Heart right ventricle (tissue), 16 donors: ENCODE measurements at places on chromosomes 13 and 19. TPM values are rescaled to one million over a fixed set of nuclear protein-coding genes. Genes with fewer than 3 reads are reported as not detected.

The NCAN gene
- not detected for total RNA-seq

The ASPDH gene
- not detected for total RNA-seq

The SRRM5 gene
- total RNA-seq: 0.30 TPM

The KIR2DL1 gene
- total RNA-seq: not detected

The FARP1 gene
- 40.5 TPM for total RNA-seq

The ONECUT3 gene
- total RNA-seq: not detected

The SERTAD1 gene
- total RNA-seq: 8.7 TPM

The GPR18 gene
- not detected for total RNA-seq

The TINCR gene
- 0.24 TPM for total RNA-seq

The DAND5 gene
- total RNA-seq: 7.3 TPM

The ZNF415 gene
- 27.3 TPM for total RNA-seq

The TMPRSS9 gene
- not detected for total RNA-seq
